ENCODE measurements at places on chromosomes 7 and 10.
A peak's percentile ranks its signal among the peaks of the same experiment; 100 is the strongest.

DNA sequence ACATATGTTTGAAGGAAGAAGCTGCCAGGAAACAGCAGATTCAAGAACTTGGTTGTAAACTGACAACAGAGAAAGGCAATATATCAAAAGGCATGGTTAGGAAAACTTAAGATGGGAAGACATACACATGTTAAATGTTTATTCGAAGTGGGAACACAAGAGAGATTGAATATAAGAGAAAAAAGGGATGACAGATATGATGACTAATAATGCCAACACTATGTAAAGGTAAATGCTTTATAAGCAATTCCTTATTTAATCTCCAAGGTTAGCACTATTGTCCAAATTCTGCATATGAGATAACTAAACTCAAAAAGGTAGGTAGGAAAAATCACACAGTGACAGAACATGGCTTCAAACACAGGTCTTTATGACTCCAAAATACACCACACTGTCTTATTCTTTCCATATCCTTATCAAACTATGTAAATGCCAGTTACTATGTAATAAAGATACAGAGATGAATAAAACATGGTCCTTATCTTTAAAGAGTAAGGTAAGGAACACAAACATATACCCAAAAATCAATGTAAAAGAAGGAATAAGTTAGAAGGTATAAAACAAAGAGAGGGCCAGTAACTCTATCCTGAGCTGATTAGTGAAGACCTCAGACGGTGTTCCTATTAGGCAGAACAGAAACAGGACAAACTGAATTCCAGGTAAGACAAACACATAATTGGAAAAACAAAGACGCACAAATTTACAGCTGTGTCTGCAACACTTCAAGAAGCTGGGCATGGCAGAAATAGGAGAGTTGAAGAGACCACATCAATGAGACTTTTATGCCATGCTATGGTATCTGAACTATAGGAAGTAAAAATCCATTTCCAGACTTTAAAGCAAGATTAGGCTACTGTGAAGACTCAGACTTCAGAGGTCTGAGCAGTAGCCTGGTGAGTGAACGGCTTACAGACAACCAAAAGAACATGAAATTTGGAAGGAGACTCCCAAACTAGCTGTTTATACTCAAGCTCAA lies 56.1 kb downstream of the ABI1 start:
- DNase-seq: no peak

DNA sequence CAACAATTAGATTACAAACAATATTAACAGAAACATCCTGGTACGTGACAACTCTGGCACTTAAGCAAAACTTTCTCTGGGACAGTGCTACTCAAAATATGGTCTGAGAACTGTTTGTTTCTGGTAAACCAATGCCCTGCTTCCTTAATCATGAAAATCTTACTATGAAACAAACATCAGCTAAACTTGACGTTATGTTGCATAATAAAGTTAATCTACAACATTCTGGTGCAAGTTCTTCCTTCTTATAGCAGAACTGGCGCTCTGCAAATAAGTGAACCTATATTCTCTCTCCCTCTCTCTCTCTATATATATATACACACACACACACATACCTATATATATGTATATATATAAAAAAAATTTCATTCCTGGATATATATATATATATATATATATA lies 7.8 kb downstream of the C7orf33 start:
- DNase-seq: no peak

DNA sequence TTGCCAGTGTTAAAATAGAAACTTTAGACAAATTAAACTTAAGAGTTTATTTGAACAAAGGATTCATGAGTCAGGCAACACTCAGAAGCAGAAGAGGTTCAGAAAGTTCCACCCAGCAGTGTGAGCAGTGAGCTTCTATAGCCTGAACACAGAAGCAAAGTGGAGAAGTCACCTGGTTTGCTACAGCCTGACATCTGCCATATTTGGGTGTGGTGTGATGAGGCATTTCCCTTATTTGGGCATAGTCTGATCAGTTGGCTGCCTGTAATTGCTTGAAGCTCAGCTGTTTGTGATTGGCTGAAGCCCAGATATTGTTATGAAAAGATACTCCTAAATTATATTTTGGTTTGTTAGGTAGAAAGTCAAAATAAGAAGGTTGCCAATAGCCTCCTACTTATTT lies 39.1 kb downstream of the VWC2 start:
- DNase-seq: no peak

- DNase-seq: no peak
These were observed 34.0 kb upstream of the CCDC7 start for GRCh38 chr10:32411797-32412498.

- no peak for DNase-seq
These were observed 30.9 kb downstream of the NACAD start for GRCh38 chr7:45057878-45058277.

DNA sequence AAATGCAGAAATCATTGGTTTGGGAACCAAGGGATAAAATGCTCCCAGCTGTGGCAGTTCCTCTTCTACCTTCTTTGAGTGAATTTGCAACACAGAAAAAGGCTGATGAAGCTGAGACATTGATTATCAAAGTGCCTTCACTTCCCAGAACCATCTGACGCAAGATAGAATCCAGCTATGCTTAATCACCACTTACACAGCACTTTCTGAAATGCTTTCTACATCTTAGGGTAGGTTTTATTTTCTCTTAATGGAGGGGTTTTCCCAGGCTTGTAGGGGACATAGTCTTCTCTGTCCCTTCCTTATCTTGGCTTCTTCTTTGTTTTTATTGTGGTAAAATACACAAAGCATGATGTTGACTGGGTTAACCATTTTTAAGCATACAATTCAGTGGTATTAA lies 332.6 kb upstream of the ZNF32 start:
- no peak for DNase-seq

- no peak for DNase-seq
These were observed 25.9 kb downstream of the ABRAXAS2 start for GRCh38 chr10:124827474-124827873.

DNA sequence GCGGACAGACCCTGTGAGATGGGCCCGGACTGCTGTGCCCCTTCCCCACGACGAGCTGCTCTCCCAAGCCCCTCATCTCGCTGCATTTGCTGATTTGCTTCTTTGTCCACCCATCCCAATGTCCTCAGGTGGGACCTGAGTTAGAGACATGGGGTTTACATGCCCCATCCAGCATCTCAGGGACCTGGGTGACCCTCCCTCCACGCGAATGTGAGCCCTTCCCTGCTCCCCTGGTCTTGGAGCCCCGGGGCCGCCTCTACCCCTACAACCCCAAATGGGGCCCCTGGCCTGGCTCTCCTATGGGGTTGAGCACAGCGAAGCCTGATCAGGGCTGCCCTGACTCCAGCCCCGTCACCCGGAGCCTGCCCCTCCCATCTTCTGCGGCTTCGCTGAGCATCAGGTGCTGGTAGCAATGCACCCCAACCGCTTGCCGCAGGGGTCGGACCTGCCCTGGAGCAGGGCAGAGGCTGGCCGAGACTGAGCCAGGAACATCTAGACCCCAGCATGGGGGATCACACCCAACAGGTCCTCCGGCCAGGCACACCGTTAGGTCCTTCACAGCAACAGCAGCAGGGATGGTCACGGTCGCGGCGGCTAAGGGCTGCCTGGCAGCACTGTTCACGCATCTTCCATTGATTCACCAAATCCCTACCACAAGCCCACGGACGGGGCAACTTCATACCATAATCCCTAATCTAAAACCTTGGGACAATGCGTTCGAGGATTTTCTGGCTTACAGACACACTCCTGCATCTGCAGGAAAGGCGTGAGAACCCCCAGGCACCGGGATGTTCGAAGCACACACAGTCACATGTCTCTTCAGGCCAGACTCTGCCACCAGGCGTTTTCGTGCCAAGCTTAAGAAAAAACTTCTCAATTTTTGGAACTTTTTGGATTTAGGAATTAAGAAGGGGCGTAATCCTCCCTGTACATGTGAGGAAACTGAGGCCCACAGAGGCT lies 15.5 kb downstream of the WDR86 start:
- DNase-seq: no peak

DNA sequence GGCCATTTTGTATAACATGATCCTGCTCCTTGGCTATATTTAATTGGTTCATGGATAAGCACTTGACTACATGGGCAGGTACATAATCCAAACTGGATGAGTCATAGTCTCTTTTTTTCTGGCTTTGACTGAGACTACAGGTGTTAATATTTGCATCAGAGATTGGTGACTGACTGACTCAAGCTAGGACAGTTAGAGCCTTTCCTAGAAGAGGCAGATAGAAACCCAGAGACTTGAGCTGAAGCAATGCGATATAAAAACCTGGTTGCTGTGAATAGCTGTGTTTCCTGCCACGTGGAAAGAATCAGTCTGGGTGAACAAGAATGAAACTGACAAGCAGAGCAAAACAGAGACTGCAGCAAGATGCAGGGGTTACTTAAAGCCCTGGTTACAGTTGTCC lies 81.0 kb downstream of the SAMD9 start:
- no peak for DNase-seq

DNA sequence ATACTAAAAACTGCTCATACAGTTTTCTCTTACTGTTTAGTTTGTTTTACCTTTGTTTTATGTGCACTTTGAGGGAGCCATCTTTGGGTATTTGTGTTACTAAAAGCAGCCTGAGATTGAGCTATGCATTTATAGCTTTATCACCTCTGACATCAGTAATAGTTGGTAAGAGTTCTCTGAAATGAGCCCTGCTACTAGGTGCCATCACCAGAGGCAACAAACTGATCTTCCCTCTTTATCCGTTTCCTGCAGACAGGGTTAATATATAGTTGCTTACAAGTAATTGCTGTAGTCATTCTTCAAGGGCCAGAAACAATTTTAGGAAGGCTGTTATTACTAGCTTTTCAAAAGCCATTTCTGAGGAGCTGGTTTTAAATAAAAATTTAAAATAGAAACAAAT lies 49.1 kb downstream of the KIF20B start:
- no peak for DNase-seq

- DNase-seq: no peak
These were observed 57.9 kb downstream of the GATA3 start for GRCh38 chr10:8112230-8112905.

DNA sequence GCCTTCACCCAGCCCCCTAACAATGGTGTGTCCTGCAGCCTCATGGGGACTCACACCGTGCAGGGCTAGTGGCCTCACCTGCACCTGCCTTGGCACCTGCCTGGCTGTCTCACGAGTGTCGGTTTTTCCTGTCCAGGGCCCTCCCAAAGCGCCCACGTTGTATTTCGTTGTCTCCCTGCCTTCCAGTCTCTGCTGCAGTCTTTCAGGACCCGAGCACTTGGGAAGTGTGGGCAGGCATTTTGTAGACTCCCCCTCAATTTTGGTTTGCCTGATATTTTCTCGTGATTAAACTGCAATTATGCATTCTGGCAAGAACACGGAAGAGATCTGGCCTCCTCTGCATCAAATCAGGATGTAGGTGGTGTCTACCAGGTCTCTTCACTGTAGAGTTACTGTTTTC lies 17.9 kb downstream of the BNIP3 start:
- DNase-seq: no peak

DNA sequence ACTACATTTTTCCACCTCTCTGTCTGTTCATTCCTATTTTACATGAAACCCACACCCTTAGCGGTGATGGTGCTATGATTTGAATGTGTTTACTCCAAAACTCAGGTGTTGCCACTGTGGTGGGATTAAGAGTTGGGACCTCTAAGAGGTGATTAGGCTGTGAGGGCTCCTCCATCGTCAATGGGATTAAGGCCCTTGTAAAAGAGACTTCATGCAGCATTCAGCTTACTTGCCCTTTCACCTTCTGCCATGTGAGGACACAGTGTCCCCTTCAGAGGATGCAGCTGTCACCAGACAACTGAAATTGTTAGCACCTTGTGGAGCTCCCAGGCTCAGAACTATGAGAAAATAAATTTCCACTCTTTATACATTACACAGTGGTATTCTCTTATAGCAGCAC lies 182.2 kb downstream of the NOC3L start:
- DNase-seq: no peak

- no peak for DNase-seq
These were observed 101.7 kb upstream of the YAE1 start for GRCh38 chr7:39464350-39465054.

GRCh38 chr7:81960026-81960425 lies 190.2 kb upstream of the HGF start:
- DNase-seq: no peak

DNA sequence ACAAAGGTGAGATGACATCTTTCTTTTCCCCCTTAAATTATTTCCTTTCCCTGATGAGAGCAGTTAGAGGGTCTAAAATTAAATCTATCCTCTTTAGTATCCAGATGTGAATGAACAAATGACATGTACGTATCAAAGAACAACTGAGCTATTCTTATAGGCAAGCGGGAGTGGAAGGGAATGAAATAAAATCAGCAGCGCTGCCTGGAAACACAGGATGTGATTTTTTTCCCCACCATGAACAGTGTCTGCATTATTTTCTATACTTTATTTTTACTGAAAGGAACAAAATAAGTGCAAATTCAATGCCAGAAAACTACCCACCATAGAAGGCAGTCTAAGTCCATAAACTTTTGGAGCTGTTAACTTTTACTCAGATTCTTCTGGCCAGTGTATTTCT lies 40.6 kb downstream of the SLC26A4 start:
- no peak for DNase-seq

DNA sequence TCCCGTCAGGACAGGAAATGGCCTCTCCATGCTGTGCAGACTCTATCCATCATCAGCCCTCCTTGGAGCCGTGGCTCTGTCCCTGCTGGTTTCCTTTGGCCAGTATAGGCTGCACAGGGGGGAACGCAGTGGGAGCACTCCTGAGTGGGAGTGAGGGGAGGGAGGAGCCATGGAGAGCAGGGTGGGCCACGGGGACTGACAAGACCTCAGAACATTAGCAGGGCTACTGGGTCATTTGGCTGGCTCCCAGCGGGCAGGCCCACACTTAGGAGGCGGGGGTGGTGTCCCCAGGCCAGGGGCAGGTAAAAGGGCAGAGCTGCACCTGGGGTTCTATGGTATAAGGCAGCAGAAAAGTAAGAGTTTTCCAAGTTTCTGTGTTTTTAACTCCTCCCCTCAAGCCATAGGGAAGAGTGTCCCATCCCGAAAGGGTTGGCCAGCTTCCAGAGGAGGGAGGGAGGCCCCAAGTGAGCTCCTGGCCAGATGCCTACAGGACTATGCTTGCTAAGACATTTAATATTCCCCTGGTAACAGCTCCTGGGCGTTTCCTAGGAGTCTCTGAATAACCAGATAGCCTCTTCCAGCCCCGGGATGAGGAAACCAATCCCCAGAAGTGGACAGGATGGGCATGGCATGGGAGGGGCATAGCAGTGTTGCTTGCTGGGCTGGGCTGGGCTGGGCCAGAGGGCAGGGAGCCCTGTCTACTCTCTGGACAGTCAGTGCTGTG lies 5.5 kb upstream of the OPN4 start:
- DNase-seq: no peak

GRCh38 chr10:90924552-90924951 lies 3.7 kb upstream of the ANKRD1 start:
- DNase-seq: no peak

GRCh38 chr10:35462491-35462934 lies 126.2 kb downstream of the CCNY start:
- DNase-seq: peak; percentile 76

- DNase-seq: no peak
These were observed 64.3 kb downstream of the ELAPOR2 start for GRCh38 chr7:86995052-86995725.

Measured in retina (tissue), 1 donor.